ENCODE measurements at places on chromosomes 3 and 15. TPM values are rescaled to one million over a fixed set of nuclear protein-coding genes. Genes with fewer than 3 reads are reported as not detected.

DNA sequence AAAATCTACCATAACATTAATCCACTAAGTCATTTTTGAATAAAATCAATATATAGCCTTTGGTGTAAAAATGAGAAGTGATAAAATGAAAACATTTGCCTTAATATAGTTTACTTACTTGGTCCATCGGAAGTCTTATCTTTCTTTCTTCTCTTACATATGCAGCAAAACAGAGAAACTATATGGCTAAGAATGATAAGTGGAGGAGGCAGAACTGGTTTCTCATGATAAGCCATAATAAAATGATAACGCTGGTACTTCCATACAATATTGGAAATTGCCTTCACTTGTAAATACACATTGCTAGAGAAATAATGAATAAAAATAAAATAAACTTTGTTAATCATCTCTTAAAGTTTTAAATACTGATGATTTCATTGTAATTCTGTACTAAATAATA lies 47.8 kb upstream of the USP50 start:
- no peak for DNase-seq

- DNase-seq = no peak
Measured at GRCh38 chr15:98853617-98854420, 153.8 kb downstream of the PGPEP1L start.

GRCh38 chr3:98596541-98597500 lies 3.4 kb upstream of the CPOX start:
- DNase-seq = no peak

GRCh38 chr15:78859971-78860719 lies 12.5 kb upstream of the MORF4L1 start:
- no peak for DNase-seq

DNA sequence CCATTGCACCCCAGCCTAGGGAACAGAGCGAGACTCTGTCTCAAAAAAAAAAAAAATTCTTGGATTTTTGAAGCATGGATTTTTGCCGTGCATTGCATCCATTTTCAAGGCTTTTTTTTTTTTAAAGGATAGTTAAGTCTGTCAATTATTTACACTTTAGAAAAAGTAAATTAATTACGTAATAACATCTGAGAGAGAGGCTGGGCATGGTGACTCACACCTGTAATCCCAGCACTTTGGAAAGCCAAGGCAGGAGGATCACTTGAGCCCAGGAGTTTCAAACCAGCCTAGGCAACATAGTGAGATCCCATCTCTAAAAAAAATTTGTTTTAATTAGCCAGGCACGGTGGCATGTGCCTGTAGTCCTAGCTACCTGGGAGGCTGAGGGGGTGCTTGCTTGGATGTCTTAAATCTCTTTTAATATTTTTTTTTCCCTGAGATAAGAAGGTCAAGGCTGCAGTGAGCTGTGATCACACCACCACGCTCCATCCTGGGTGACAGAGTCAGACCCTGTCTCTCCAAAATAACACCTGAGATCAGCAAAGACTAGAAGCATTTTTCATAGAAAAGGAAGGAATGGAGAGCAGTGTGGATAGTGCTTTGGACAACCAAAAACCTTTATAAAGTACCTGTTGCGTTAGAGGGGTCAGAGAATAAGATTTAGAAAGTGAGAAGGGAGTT lies 6.8 kb upstream of the SENP7 start:
- DNase-seq = no peak

DNA sequence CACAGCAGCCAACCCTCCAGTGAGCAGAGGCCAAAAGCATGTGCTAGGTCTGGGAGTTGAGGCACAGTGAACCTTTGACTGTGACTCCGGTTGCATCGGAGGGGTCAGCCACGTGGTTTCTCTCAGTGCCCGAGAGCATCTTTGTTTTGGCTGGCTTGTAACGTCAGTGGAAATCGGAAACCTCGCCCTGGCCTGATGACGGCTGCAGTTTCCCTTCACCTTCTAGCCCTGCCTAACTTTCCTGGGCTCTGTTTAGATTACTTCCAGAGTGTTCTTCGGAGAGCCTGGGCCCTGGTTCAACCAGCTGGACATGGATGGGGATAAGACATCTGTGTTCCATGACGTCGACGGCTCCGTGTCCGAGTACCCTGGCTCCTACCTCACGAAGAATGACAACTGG lies 56.6 kb downstream of the MESD start:
- no peak for DNase-seq

RBP2 gene
- total RNA-seq = not detected

DNA sequence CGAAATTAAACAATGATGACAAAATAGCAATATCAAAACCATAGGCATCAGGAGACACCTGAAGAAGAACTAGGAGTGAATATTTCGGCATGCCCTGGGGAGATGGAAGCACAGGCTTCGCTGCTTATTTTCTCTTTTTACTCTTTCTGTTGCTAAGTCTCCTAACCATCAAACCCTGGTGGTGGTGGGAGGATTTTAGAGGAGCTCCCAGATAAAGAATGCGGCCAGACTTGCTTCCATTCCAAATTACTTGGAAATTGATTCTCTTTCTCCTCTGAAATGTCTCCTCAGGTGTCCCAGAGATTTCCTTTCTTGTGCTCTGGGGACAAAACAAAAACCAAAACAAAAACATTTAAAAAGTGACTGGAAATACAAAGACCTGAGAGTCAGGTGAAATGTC lies 243.0 kb downstream of the KBTBD8 start:
- no peak for DNase-seq

CCR5 gene
- total RNA-seq = 0.81 TPM

GRCh38 chr15:95932676-95933075 lies 397.8 kb upstream of the NR2F2 start:
- no peak for DNase-seq

GOLGA6A gene
- total RNA-seq = not detected

- no peak for DNase-seq
Measured at GRCh38 chr3:162769564-162769963, 1273.0 kb downstream of the OTOL1 start.

GRCh38 chr3:152338159-152338720 lies 69.5 kb downstream of the MBNL1 start:
- DNase-seq = no peak

IQCF5 gene
- total RNA-seq = not detected

SPINK8 gene
- not detected for total RNA-seq

DNA sequence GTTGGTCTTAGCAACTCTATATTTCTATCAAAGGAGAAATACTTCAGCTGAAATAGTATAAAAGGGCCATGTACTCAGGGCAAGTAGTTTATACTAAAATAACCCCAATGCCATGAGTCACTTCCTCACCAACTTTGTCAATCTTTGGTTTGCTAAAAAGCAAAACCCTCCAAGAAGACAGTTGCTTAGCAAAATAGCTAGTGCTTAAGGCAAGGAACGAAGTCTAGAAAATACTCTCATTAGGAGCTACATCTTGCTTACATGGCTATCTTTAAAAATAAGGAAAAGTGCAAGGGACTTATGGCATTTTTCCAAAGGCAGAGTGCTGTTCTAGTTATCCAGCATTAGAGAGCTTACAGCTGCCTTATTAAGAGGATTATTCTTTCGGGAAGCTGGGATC lies 28.4 kb downstream of the P3H2 start:
- no peak for DNase-seq

DNA sequence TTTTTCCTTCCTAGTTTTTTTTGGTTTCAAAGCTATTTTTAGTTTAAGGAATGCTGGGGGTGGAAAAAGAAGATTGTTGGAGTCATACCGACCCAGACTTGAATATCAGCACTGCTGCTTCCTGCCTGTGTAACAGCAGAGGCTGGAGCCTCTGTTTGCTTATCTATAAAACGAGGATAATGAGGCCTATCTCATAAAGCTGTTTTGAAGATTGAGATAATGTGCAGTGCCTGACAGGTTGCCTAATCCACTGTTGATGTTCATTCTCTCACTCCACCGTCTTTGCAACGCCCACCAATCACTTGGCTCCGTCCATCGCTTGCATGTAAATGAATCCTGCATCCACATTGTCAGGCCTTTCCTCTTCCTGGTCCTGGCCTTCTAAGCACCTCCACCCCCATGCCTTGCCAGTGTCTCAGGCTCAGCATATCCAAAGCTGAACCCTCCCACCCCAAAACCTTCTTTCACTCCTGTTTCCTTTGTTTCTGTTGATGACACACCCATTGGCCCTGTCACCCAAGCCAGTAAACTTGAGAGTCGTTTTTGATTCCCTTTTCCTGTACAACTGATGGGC lies 94.9 kb downstream of the MEX3B start:
- DNase-seq = no peak

SV2B gene
- 3.7 TPM for total RNA-seq

DNA sequence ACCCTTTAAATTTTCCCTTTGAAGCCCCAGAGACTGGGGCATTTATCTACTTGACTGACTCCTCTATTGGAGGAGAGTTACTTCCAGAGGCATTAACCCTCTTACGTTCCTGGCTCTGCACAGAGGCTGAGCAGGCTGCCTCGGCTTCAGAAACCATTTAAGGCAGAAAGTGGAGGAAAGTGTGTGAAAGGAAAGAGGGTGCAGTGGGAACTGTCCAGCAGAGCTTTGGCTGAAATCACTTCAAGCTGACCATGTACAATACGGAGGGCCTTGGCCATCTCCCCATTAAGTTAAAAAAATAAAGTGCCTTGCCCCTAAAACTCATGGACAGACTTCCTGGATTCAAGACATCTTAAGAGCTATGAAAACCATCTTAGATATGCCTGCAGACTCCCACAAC lies 238.7 kb downstream of the SV2B start:
- DNase-seq = no peak

GRCh38 chr15:29129221-29129620 lies 140.4 kb downstream of the NSMCE3 start:
- DNase-seq = peak; percentile 39

SAMMSON gene
- total RNA-seq = 0.27 TPM

C15orf62 gene
- total RNA-seq = not detected

GRCh38 chr15:70480196-70480856 lies 283.0 kb downstream of the UACA start:
- DNase-seq = no peak

DNA sequence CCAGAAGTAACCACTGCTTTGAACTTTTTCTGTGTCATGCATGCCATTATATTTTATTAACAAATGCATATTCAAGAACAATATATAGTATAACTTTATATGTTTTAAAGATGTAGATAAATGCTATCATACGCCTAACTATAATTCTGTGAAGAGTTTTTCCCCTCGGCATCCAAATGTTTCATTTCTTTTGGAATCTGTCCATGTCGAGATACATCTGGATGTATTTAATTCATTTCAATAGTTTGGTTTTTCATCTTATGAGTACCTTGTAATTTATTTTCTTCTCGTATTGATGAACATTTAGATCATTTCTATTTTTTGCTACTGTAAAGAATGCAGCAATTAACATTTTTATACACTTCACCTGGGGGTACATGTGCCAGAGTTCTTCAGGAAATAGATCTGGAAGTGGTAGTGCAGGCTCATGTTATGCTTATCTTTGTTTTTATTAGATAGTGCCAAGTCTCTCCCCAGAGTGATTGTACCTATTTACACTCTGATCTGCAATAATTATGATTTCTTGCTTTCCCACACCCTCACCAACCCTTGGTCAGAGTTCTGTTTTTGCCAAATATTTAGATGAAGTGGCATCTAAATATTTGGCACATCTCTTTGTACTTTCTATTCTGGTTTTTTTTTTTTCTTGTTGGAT lies 29.7 kb downstream of the USP13 start:
- DNase-seq = no peak

MUC4 gene
- 0.03 TPM for total RNA-seq

DNA sequence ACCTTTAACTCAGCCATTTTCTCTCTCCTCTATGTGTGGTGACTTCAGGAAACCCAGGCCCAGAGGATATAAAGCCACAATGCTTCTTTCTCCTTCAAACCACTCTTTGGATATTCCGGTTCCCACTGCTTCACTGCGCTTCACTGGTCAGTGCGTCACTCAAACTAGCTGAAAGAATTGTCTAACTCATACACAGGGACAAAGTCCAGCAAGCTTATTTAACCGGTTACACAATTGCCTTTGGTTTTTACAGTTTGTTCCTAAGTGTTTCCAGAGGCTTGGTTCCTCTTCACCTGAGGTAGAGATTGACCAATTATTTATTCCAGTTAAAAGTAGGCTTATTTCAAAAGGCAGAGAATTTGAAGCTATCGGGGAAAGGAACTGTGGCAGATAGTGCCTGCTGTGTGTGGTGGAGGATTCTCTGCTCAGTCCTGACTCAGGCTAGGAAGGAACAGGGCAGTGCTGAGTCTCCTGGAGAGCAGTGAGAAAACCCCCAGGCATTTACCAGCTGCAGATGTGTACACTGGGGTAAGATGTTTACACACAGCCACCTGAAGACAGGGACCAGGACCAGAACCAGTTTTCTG lies at the start of gene HGD:
TSS of gene HGD (minus strand) at position 145 of the 587 bp plus-strand sequence. CDS start at position 17, 128 bp downstream.
- DNase-seq = no peak

GRCh38 chr3:155064920-155065319 lies 15.2 kb upstream of the MME start:
- DNase-seq = no peak

CACNA2D3 gene
- 11.3 TPM for total RNA-seq

RHCG gene
- total RNA-seq = 2.0 TPM

DNA sequence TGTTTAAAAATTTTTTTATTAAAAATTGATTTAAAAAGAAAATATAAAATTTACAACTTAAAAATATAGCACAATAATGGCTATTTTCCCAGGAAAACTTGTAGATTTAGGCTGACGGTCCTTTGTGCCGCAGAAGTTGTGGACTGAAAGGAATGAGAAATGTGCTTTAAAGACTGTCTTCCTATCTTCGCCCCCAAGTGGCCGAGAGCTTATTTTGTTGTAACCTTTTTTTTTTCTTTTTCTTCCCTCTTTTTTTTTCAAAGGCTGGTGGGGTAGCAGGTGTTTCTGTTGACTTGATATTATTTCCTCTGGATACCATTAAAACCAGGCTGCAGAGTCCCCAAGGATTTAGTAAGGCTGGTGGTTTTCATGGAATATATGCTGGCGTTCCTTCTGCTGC lies 15.5 kb downstream of the SLC25A26 start:
- no peak for DNase-seq
